HL-60 (cell line): ENCODE measurements at places on chromosomes 6 and 20.

DNA sequence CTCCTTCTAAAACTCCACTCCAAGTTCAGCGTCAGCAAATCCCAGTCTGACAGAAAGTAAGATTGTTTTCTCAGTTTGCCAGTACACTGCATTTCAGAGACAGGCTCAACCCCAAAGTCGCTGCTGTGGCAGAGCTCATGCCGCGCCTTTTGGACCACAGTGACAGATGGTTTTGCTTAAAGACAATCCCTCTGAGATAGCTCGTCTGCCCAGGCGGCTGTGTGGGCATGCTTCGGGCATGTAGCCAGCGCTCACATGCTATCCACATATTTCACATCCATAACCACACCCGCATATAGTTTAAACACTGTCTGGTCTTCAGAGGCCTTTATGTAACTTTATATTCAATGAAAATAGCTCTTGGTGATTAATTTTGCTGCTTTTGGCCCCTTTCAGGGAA is 14.7 kb upstream of the PXDC1 start:
- DNase-seq, result no peak

GRCh38 chr6:118735320-118735719 is 83.9 kb upstream of the CEP85L start:
- DNase-seq, result no peak

DNA sequence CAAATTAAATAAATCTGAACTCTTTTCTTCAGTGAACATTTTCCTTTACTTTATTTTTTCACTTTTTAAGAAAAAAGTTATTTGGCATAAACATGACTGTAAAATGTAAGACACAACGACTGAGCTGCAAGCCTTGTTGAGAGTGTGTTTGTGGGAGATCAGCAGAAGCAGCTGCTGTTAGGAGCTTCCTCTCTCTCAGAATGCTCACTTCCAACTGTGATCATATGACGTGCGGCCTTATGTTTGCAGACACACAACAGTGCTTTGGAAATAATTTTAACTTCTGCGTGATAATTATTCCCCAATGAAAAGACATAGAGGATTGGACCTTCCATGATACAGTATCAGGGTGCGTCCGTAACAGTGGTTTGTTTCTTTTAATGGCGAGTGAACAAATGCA is 104.0 kb downstream of the ARHGAP18 start:
- no peak for DNase-seq

DNA sequence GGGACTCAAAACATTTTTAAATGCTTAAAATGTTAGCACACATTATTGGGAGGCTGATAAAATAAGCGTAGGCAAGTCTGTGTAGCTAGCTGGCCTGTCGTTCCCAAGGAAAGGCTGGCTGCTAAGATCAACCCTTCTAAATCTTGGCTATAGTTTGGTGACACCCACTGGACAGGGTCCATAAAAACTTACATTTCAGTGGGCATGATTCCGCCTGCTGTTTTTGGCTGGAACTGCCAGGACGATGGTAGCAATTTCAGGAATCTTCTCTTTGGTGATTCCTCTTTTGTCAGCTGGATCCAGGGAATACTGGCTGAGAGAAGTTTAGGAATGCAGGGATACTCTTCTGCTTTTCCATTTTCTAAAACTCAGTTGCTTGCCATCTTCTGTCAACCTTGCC is 162.2 kb downstream of the NKAIN2 start:
- no peak for DNase-seq

- no peak for DNase-seq
Observed at GRCh38 chr20:62854121-62854520, 7.5 kb downstream of the TCFL5 start.

DNA sequence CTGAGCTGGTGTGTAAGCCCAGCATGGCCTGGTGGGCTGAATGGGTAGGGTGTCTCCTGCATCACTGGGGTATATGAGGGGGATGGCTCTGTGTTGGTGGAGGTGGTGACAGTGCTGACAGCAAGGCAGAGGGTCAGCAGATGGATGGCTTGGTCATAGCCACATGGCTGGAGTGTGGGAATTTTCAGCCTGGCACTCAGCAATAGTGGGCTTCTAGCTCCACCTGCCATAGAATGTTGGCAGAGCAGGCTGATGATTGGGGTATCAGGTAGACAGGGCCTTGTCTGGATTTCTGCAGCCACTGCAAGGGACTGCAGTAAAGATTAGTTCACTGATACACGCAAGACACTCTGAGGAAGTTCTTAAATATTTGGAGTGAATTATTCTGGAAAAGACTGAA is 137.5 kb upstream of the BACH2 start:
- DNase-seq, result no peak

DNA sequence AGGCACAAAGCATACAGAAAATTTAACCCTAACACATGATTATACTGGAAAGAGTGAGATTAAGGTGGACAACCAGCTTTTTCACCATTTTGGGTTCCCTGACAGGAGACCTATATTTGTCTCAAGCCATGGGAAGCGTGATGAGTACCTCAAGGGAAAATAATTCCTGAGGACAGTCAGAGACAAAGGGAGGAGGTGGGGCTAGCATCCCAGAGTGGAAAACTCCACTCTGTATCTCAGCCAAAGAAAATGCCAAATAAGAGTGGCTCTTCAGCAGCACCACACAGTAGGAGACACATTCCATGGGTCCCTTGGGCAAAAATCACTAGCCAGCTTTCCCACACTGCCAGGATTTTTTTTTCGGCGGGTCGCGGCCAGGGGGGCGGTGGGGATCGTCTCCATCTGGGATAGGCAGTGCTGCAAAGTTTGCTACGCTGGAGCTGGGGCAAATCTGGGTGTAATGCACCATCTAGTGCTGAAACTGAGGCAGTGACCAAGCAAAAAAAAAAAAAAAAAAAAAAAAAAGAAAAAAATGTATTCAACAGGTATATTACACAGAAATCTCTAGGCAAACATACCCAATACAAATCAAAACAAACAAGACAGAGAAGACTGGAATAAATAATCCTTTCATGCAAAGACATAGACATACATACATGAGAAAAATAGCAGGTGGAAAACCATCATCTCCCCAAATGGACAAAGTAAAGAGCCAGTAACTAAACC is 77.3 kb upstream of the SLC35F1 start:
- no peak for DNase-seq

DNA sequence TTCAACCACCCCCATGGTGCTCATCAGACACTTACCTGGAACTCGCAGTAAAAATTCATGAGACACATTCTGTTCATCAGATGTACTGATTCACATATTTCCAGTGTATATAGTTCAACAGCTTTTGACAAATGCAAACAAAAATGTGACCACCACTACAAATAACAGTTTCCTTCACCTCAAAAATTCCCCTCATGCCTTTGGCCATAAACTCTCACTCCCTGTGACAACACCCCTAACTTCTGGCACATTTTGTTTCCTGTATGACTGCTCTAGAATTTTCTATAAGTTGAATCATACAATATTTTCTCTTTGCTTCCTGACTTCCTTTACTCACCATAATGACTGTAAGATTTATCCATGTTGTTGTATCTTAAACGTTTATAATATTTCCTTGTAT is 63.7 kb downstream of the C6orf118 start:
- DNase-seq, result no peak

DNA sequence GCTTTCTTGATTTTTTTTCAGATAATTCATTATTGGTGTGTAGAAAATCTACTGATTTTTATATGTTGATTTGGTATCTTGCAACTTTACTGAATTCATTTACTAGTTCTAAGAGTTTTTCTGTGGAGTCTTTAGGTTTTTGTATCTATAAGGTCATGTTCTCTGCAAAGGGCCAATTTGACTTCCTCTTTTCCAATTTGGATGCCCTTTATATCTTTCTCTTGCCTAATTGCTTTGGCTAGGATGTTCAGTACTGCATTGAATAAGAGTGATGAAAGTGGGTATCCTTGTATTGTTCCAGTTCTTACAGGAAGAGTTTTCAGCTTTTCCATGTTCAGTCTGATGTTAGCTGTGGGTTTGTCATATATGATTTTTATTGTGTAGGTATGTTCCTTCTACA is 14.4 kb upstream of the NKX2-4 start:
- no peak for DNase-seq

- peak; percentile 76 for DNase-seq
Observed at GRCh38 chr6:105786449-105786848, 299.7 kb upstream of the PRDM1 start.

- no peak for DNase-seq
Observed at GRCh38 chr6:124298730-124299129, 495.1 kb downstream of the NKAIN2 start.

DNA sequence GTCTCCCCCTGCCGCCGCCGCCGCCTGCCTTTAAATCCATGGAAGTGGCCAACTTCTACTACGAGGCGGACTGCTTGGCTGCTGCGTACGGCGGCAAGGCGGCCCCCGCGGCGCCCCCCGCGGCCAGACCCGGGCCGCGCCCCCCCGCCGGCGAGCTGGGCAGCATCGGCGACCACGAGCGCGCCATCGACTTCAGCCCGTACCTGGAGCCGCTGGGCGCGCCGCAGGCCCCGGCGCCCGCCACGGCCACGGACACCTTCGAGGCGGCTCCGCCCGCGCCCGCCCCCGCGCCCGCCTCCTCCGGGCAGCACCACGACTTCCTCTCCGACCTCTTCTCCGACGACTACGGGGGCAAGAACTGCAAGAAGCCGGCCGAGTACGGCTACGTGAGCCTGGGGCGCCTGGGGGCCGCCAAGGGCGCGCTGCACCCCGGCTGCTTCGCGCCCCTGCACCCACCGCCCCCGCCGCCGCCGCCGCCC is 474 bp downstream of the CEBPB start:
- DNase-seq, result peak; percentile 78

DNA sequence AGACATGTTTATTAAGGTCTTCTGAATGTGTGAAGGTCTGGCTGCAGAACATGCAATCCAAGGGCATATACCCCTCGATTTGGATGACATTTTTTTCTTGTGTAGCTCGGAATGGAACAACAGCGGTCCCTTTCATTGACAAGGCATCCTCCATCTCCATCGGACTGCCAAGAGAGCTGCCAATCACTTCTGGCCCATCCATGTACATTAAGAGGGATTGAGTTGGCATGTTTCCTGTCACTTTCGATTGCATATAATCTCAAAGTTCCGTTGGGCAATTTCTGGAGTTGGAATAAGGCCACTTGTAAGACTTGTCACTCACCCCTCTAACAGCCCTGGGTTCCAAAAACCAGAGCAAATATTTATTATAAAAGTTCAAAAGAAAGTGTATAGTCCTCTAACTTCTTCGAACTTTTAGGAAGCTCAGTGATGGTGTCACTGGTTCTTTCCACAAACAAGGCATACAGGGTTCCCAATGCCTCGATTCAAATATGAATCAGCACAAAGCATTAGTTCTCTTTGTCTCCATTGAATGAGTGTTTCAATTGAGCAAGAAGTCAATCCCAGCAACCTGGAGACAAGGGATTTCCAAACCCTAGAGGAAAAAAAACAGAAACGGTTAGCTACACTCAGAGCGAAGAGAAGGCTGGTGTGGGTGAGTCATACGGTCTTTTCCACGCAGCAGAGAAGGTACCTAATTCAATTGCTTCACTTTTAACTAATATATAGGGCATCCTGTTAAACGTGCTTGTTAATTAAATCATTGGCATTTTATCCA is 10.9 kb downstream of the ZNF217 start:
- DNase-seq, result peak; percentile 82

GRCh38 chr20:32664012-32664677 is 9.6 kb downstream of the C20orf203 start:
- no peak for DNase-seq

- no peak for DNase-seq
Observed at GRCh38 chr20:17872959-17873358, 95.6 kb downstream of the SNX5 start.

- DNase-seq, result no peak
Observed at GRCh38 chr6:154689493-154690255, 43.5 kb upstream of the SCAF8 start.

GRCh38 chr6:23087471-23087870 is 518.1 kb downstream of the HDGFL1 start:
- no peak for DNase-seq

DNA sequence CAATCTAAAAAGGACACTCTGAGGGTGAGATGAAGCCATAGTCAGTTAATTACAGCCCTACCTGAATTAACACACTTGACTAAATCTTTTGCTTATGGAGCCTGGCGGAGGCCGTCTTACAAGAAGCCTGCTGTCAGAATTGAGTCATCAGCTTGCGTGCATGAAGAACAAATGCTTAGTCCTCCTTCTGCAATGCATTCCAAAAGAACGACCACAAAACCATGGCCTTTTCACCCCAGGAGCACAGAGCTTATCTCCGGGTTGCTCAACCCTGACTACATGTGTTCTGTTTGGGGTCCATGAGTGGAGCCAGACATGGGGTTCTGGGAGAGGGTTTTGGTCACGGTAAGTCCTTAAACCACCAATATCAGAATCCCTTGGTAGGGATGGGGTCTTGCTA is 318.1 kb downstream of the CLIC5 start:
- DNase-seq, result peak; percentile 88

DNA sequence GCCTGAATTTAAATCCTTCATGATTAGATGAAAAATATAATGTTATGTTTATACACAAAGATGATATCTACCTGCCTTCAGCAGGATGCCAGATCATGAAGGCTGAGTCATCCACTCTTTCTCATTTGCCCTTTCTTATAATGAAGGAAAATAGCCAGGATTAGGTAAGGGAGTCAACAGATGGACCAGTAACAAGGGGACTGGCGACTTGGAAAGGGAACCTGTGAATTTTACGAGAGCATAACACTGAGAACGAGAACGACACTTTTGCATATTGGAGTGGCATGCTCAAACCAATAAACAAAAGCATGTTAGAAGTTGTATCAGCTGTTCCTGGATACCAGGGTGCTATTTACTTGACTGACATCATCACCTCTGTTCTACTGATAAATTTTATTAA is 154.0 kb downstream of the LAMP5 start:
- DNase-seq, result no peak

- no peak for DNase-seq
Observed at GRCh38 chr6:42618686-42619085, 54.9 kb downstream of the UBR2 start.

DNA sequence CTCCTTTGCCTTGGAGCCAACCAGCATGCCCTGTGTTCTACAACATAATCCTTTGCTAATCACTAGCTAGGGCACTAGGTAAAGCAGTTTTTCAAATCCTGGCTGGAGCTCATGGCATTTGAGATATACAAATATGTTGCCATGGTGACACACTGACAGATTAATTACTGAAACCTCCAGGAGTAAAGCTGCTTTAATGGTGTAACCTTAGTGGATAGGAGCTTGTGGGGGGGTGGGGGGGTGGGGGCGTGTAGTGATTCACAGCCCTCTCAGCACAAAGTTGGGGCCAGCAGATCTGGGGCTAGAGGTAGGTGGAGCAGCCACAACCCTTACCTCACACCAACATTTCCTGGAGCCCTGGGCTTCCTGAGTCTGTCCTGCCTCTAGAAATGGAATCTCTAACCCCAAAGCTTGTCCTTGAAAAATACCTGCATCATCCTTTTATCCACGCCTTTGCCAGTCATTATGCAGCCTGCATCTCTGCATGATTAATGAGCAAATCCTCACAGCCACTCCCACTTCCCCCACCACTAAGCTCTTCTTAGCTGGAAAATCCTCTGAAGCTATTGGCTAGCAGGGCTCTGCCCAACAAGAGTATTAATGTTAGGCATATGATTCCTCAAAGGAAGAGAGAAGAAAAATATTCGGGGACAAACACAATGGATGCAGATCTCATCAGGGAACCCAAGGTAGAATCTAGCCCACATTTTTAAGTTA is 84.5 kb upstream of the PRND start:
- DNase-seq, result no peak

GRCh38 chr6:18022398-18023231 is 35.2 kb upstream of the KIF13A start:
- no peak for DNase-seq
